ENCODE measurements at places on chromosomes 2 and 18.

GRCh38 chr2:24016376-24016761 is 6.5 kb downstream of the MFSD2B start:
- DNase-seq: no peak

GRCh38 chr2:3377279-3377611 is 373 bp downstream of the EIPR1 start:
- DNase-seq: no peak

- no peak for DNase-seq
Observed at GRCh38 chr2:125581557-125581956, 1074.4 kb upstream of the GYPC start.

- no peak for DNase-seq
Observed at GRCh38 chr2:73076701-73077423, 5.3 kb upstream of the SFXN5 start.

DNA sequence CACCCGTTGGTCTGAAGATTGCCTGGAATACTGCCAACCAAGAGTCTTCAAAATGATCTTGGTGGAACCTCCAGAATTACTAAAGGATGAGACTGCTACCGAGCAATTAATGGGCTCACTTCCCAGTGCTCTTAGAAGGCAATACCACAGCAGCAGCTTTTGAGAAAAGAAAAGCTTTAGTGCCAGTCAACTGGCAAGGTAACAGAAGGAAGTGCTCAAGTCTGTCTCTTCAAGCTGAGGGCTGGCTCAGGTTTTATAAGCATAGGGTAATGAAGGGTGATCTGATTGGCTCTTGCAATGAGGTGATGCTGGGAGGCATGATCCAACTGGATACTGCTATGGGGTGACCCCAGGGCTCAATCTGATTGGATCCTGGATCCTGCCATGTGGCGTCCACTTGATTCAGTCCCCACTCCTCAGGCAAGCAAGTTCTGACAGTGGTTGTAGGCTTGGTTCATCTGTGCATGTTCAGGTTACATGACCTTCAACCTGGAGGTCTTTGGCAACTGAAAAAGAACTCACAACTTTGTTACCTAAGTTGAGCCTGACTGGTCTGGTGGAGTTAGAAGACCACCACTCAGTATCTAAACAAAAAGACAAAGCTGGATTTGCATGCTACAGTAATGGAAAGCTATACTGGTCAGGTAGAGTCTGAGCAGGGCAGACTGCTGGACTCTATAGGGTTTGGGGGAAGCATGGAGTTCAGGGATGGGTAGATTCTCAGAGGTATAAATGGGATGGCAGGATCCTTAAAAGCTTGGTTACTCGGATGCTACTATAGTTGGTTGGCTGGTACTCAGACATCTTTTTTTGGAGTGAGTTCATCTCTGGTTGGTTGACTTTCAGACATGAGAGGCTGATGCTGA is 14.0 kb upstream of the RIF1 start:
- no peak for DNase-seq

DNA sequence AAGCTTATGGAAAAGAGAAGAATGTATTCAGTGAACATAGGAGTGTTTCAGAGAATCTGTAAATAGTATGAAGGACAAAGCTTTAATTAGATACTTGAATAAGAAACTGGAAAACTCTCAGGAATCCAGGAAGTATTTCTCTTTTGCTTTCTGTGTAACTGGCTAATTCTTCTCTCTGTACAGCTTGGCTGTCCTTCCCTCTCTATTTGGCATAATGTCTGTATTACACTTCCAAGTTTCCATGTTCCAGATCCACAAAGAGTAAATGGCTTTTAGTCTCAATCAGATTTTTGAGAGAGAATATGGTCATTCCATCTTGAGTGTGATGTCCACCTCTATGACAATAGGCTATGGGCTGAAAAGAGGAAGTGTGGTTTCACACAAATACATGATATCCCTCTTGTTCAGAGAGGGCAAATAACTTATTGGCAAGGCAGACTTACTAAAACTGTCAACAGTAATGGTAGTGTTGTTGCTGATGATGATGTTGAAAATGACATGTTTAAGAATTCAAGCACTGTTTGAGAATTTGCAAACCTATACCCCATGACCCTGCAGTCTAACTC is 129.2 kb upstream of the ERBB4 start:
- no peak for DNase-seq

- no peak for DNase-seq
Observed at GRCh38 chr2:168518555-168519066, 62.5 kb downstream of the CERS6 start.

DNA sequence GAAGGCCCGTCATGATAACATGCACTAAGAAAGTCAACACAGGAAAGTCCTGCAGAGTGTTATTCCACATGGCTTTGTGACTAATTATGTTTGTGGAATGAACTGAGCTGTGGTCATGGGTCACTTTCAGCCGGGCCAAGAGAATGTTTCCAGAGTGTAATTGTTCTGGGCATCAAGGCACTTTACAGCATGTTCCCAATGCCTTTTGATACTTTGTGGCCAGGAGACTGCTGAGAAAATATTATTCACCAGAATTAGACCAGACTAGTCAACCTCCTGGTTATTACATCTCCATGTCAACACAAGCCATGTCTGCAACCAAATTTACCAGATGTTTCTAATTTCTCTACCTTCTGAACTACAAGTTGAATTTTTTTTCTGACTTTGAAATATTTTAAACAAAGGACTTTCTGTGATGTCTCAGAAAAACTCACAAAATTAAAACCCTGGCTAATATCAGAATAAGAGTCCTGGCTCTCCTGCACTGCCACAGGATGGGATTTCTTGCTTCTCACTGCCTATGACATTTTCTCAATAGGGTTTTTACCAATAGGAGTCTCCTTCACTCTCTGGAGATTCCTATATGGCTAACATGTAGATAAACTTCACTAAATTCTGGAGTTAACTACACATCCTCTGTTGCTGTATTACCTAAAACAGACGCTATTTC is 90.6 kb upstream of the WDR75 start:
- no peak for DNase-seq

DNA sequence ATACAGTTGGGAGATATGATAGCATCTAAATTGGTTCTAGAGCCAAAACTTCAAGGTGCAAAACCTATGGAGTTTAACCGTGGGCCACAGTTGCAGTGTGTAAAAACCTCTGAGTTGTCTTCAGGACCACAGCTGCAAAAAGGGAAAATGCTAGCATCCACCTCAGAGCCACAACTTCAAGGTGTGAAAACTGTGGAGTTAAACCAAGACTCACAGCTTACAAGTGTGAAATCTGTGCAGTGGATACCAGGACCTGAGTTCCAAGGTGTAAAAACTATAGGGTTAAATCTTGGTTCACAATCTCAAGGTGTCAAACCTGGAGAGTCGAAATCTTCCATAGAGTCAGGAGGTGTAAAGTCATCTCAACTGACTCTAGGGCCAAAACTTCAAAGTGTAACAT is 10.4 kb upstream of the ZNF512 start:
- no peak for DNase-seq

DNA sequence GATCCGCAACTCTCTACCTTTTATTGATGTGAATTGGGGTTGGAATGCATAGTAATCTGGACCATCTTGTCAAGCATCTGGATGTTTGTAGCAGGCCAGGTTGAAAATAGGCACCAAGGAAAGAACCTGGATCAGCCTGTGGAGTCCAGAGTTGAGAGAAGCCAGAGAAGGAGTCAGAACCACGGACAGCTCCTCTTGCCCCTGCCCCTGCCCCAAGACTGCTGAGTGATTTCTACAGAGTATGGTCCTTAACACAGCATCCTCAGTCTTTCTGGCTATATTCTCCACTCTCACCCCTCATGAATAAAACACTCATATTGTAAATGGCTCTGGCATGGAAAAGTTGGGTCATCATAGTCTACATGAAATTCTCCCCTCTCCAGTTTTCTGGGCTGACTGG is 154.6 kb downstream of the LOXHD1 start:
- no peak for DNase-seq

DNA sequence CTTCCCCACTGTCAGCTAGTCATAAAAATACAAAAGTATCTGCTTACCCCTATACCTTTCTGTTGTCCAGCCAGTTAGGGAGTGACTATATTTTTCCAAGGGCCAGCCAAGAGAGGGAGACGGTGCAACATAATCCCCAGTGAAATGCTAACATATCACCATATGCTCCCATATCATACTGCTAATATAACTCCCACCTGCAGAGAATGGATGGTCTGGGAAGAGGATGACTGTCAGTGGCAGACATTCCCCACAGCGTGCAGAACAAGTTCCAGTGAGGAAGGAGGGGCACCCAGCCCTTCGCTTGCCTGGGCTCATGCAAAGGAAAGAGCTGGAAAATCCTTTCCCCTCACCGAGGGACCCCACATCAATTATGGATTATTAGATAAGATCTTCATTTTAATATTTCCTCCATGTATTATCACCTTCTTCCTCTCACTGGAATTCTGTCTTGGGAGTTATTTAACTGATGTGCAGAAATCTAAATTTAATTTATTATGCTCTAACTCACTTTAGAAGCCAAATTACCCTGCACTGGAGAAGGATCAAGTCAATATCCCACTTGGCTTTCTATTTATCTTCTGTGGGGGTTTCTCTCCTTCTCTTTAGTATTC is 135.6 kb downstream of the GALNT14 start:
- DNase-seq: no peak

DNA sequence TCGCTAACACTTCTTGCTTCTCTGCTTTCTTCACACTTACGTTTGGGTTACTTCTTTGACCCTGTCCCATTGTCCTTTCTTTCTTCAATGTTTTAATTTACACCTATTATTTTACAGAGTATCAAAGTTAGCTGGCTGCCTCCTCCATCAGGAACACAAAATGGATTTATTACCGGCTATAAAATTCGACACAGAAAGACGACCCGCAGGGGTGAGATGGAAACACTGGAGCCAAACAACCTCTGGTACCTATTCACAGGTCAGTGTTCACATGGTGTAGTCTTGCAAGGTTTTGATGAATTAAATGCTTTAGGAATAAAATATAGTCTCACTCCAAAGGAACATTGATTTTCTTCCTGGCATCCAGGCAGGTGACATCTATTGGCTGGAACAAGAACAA is 919.0 kb downstream of the MBD2 start:
- no peak for DNase-seq

GRCh38 chr18:44654573-44654972 is 26.1 kb upstream of the SETBP1 start:
- DNase-seq: no peak

DNA sequence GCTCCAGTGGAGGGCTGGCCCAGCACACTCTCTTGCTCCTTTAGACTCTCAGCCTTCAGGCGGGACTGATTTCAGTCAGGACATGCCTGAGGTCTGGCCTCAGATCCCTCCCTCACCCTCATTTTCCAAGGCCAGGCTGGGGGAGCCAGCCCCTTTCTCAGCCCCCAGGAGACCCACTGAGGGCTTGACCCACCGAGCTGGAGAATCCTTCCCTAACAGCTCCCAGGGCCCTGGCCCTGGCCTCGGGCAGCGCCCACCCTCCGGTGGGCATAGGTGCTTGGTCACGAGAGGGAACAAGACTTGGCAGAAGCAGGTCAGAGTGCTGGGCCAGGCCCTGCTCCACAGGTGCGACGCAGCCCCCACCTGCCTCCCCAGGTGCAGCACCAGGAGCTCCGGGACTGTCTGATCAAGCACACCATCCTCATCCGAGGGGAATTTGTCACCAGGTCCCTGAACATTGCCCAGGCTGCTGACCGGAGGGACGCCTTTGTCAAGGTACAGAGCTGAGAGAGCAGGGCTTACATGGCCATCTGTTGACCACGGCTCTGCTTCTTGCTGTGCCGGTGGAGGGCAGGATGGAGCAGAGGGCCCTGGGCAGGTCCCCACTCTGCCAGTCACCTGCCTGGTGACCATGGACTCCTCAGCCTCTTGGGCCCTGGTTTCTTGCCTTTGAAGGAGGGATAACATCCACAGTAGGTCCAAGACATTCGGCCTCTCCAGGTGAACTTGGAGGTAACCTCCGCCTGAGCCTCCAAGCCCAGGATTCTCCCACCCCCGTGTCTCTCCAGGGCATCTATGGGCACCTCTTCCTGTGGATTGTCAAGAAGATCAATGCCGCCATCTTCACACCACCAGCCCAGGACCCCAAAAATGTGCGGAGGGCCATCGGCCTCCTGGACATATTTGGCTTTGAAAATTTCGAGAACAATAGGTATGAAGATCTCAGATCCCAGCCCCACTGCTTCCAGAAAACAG is 46.3 kb downstream of the MYO7B start:
- no peak for DNase-seq

GRCh38 chr18:56639104-56639381 is 651 bp upstream of the TXNL1 start:
- no peak for DNase-seq

- peak; percentile 81 for DNase-seq
Observed at GRCh38 chr2:169329688-169330554, 32.4 kb downstream of the LRP2 start.

Measured in NCI-H1436 (cell line).